Activated naive CD4-positive, alpha-beta T cell treated with anti-CD3 and anti-CD28 coated beads, Interleukin-2, amount 10 ng/mL, durations not matched to agents 7 days and 5 days (primary cell): ENCODE measurements at places on chromosomes 1 and 21.

DNA sequence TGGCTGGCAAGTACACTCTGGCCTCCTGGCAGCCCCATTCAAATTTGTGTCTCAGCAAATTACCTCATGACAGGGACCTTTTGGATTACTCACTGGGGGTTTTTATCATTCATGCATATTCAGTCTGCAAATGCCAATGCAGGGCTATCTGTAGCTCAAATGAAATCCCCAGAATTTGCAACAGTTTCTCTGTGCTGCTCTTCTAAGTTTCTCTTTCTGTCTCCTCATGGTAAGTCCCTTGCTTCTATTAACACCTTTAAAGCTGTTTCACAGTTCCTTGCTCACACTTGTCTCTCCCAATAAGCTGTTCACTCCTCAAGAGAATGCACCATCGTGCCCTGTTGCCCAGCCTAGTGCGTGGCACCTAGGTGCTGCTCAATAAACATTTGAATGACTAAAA, 3.3 kb upstream of the FAM78B start:
- no peak for DNase-seq

- DNase-seq = no peak
Measured at GRCh38 chr1:237976331-237976730, 85.6 kb upstream of the ZP4 start.

GRCh38 chr1:67717876-67718275, 32.9 kb downstream of the GADD45A start:
- DNase-seq = no peak

DNA sequence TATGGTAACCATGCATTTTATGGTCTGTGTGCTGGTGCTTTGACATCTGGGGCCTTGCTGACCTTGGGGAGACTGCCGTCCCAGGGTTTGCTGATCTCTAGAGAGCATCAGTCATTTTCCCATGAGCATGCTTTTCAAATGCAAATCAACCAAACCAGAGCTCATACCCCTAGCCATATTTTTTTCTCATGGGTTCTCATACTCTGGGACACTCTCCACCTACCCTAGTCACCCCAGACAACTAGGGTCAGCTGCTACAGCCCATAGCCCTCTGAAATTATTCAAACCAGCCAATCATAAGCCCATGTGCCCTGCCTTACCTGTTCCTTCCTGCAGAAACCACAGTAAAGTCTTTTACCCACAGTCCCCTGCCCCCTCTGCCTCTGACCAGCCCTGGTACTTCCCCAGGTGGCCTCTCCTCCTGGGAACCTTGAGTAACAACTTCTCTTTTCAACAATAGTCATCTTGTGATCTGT, 132.0 kb downstream of the MAP3K21 start:
- no peak for DNase-seq

- DNase-seq = no peak
Measured at GRCh38 chr1:155125946-155126555, 1.6 kb upstream of the EFNA1 start.

DNA sequence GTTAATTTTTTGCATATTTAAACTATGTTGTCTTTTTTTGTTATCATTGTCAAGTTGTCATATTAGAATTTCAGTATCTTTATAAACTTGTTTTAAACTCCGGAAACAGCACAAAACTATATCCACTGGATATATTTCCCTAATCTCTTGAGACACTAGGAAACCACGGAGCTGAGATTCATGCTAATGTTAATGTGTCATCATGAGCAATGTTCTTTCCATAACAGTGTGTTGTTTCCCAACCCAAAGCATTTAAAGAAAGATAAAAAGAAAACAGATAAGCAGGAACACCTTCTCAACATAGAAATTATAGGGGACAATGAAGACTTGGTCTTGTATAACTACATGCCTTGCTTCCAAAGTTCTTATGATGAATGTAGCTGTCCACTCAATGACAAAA, 626.2 kb upstream of the TMPRSS15 start:
- no peak for DNase-seq

DNA sequence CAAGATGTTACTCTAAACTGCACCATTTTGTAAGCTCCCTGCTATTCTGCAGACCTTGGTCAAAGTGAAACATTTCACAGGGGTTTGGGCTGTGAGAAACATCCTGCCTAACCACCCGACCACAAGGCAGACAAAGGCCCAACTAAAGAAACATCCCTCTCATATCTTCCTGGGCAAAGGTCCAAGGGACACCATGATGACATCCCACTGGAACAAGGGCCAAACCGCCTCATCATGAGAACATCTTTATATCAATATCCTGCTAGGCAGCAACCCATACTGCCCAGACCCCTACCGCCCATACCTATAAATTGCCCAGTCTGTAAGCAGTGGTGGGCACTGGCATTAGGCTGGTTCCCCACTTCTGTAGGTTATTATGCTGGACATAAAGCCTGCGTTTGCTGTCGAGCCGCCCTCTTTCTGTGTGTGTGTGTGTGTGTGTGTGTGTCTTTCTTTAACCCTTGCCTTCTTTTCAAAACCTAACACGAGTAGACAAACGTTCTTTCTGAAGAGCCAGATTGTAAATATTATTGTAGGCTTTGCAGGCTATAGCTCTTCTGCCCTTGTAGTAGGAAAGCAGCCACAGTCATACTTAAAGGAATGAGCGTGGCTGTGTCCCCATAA, 1.0 kb upstream of the PPIE start:
- no peak for DNase-seq

- no peak for DNase-seq
Measured at GRCh38 chr1:64062529-64062928, 140.9 kb upstream of the UBE2U start.
